ENCODE measurements at places on chromosomes 11 and 22.

- no peak for DNase-seq
These were observed 21.3 kb downstream of the GRIK4 start for GRCh38 chr11:120532832-120533196.

- DNase-seq: no peak
These were observed 12.7 kb downstream of the RPL3 start for GRCh38 chr22:39306456-39307361.

DNA sequence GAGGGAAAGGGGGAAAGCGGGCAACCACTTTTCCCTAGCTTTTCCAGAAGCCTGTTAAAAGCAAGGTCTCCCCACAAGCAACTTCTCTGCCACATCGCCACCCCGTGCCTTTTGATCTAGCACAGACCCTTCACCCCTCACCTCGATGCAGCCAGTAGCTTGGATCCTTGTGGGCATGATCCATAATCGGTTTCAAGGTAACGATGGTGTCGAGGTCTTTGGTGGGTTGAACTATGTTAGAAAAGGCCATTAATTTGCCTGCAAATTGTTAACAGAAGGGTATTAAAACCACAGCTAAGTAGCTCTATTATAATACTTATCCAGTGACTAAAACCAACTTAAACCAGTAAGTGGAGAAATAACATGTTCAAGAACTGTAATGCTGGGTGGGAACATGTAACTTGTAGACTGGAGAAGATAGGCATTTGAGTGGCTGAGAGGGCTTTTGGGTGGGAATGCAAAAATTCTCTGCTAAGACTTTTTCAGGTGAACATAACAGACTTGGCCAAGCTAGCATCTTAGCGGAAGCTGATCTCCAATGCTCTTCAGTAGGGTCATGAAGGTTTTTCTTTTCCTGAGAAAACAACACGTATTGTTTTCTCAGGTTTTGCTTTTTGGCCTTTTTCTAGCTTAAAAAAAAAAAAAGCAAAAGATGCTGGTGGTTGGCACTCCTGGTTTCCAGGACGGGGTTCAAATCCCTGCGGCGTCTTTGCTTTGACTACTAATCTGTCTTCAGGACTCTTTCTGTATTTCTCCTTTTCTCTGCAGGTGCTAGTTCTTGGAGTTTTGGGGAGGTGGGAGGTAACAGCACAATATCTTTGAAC is 6.8 kb downstream of the MALAT1 start:
- no peak for DNase-seq

GRCh38 chr11:10414181-10414580 is 40.9 kb upstream of the AMPD3 start:
- DNase-seq: no peak

- no peak for DNase-seq
These were observed 3.2 kb downstream of the DGAT2 start for GRCh38 chr11:75771646-75772410.

DNA sequence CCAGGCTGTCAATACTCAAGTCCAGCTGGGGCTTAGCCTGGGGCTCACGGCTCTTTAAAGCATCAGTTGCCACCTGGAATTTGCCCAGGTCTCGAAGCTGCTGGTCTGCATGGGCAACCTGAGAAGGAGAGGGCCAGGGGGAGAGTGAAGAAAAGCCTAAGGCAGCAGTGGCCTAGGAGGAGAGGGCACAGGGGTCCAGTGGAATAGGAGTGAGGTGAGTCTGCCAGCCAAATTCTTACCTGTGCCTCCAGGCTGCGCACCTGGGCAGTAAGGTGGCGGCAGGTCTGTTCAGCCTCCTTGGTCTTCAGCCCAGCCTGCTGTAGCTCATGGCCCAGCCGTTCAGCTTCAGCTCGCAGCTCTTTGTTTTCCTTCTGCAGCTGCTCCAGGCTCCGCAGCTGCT is 10.0 kb downstream of the IL18BP start:
- no peak for DNase-seq

GRCh38 chr22:38820020-38820419 is 23.8 kb downstream of the NPTXR start:
- no peak for DNase-seq

- DNase-seq: no peak
These were observed 110.5 kb downstream of the NAT10 start for GRCh38 chr11:34215806-34216453.

DNA sequence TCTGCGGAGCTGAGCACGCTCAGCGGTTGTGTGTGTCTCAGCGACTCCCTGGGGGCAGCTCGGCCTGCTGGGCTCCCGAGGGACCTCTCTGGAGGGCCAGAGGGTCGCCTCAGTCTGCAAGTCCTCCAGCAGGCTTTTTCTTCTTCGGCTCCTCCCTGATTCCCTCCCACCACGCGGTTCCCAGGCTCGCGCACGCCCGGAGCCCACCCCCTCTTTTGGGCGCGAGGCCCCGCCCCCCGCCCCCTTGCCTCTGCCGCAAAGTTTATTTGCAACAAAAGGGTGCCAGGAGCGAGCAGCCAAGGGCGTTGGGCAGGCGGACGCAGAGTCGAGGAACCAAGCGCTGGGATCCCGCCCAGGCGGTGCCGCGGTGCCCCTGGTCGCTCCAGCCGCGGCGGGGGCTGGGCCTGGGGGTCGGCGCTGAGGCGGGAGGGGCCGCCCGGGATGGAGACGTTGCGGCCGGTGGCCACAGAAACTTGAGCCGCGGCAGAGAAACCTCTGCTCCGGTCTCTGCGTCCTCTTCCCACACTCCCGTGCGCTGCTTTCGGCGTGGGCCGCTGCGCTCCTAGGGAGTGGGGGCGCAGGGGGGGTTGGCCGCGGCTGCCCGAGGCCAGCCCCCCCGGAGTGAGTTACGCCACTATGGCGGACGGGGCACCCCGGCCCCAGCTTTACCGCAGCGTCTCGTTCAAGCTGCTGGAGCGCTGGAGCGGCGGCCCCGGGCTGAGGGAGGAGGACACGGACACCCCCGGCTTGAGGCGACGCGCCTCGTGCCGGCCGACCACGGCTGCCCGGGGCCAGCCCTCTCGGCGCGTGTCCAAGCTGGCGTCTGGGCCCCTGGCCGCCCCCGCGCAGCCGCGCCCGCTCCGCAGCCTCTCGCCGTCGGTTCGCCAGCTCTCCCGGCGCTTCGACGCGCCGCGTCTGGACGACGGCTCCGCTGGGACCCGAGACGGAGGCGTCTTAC is at the start of gene ARHGEF17:
TSS of gene ARHGEF17 (plus strand) at position 274 of the 958 bp plus-strand sequence. CDS start at position 637, 363 bp downstream.
- DNase-seq: no peak

DNA sequence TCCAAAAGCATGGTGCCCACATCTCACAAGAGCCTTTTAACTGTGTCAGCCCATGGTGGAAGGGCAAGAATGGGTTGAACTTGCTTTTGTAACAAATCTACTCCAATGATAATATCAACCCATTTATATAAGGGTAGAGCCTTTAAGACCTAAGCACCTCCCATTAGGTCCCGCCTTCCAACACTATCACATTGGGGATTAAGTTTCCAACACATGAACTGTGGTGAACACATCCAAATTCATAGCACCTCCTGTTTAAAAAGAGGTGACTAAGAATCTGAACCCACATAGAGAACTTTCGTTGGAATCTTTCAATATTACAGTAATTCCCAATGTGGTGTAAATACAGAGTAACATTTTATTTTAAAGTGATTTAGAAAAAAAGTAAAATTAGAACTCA is 9.2 kb upstream of the CNTF start:
- DNase-seq: no peak

DNA sequence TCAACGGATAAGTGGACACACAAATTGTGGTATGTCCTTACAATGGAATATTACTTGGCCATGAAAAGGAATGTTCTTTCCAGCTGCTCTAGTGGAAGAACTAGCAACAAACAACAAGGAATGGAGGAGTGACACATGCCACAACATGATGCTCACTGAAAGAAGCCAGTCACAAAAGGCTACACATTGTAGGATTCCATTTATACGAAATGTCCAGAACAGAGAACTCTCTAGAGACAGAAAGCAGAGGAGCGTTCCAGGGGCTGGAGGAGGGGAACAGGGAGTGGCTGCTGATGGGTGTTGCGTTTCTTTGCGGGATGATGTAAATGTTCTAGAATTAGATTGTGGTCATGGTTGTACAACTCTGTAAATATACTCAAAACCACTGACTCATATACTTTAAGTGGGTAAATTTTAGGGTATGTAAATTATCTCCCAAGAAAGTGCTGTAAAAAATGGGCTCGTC is 32.4 kb upstream of the PDGFB start:
- no peak for DNase-seq

GRCh38 chr11:118238929-118239328 is 13.2 kb downstream of the MPZL3 start:
- no peak for DNase-seq

GRCh38 chr11:70883973-70884623 is 368.3 kb downstream of the SHANK2 start:
- DNase-seq: no peak

DNA sequence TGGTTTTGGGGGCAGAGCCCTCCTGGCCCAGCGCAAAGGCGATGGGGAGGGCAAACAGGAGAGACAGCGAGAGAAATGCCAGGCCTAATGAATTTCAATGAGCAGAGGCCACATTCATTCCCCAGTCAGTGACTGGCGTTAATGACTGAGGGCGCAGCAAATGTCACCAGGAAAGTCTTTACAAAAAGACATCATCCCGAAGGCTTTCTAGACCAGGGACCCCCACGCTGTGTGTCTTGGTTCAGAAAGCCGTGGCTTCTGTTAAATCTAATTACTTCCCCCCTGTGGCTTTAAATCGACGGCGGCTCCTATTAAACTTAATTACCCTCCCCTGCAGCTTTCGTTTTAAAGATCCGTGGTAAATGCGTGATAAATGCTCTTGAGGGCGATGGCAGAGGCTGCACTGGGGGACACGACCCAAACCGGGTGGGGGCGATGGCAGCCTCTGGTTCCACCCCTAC is 1.6 kb upstream of the FGF19 start:
- no peak for DNase-seq

GRCh38 chr22:44855855-44856254 is 103.5 kb downstream of the ARHGAP8 start:
- no peak for DNase-seq

GRCh38 chr11:1138097-1138496 is 19.7 kb upstream of the MUC5AC start:
- DNase-seq: no peak

GRCh38 chr11:116567721-116568242 is 205.0 kb downstream of the BUD13 start:
- DNase-seq: no peak

Measured in stimulated activated CD8-positive, alpha-beta memory T cell treated with anti-CD3 and anti-CD28 coated beads, Interleukin-15, amount 100 ng/mL, for 48 hours (primary cell).